ENCODE measurements at places on chromosomes 7 and 10.

GRCh38 chr10:103666087-103666761, 172.7 kb downstream of the NEURL1 start:
- DNase-seq: no peak

GRCh38 chr7:41974870-41975557, 262.0 kb downstream of the GLI3 start:
- DNase-seq: no peak

DNA sequence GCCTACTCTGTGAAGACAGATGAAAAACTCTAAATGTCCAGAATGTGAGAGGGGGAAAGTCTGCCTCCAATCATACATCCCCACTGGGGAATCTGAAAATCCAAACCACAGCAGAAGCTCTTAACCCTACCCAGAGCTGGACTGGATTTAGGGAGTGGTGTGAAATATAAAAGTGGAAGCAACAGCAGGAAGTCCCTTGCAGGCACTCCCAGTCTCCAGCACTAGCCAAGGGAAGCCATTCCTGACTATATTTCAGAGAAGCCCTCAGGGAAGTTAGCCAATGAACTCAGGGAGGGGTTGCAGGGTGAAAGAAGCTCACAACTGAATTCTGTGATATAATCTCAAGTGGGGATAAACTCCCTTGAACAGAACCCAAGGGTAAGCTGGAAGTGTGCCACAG, 51.5 kb downstream of the CRPPA start:
- DNase-seq: no peak

- DNase-seq: no peak
Measured at GRCh38 chr7:24734306-24734705, 23.0 kb downstream of the GSDME start.

GRCh38 chr10:79137300-79137756, 68.6 kb downstream of the ZMIZ1 start:
- DNase-seq: no peak

DNA sequence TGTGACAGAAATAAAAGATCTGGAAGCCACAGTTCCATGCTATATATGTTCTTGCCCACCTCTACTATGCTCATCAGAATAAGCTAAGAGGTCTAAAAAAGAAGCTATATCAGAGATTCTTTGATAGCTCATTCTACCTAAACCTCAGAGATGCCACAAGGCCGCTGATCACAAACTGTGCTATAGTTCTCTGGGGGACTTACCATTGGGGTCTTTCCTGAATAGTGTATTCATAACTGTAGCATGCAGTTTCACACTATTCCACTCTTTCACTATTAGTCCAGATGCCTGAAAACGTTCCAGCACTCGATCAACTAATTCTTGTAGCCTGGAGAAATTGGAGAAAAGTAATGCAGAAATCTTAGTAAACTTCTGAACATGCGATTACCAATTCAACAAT, 44.5 kb upstream of the SPOCK2 start:
- no peak for DNase-seq

- no peak for DNase-seq
Measured at GRCh38 chr7:1359681-1360485, 99.4 kb downstream of the MICALL2 start.

DNA sequence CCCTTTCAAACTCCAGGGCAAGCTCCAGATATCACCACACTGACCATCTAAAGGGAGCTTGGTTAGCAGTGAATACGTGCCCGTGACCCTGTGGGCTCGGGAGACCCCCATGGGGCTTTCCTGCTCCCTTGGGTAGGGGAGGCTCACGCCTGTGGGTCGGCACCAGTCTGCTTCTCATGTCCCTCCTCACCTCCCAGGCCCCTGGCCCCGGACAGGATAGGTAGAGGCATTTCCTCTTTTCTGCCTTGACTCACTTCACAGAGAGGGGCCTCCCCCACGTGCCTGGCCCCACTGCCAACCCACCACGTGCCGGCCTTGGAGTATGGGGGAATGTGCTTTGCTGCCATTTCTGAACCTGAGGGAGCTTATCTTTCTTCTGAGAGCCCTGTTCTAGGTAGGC, 131.3 kb upstream of the FAM20C start:
- DNase-seq: no peak

DNA sequence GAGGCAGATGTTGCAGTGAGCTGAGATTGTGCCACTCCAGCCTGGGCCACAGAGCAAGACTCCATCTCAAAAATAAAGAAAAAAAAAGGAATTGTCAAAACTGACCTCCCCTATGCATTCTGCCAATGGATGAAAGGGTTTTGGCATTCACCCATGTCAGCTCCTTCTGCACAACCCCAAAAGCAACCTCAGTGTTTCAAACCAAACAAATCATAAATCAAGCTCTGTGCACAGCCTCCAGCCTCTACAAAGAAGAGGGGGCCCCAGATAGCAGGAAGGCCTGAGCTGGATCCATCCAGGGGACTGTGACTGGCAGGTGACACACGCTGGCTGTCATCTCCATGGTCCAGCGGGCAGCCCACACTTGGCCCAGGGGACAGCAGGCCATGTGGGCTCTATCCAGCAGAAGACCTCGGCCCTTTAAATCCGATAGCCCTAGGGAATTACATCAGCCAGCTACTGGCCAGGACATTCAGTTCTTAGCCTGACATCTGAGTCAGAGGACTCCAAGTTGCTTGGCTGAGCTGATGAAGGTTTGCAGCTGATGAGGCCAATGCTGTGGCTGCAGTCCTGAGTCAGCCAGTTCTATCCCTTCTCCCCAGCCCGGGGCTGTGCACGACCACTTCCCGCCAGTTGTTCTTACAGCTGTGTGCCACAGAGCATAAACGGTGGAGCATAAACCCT, 52.0 kb upstream of the FIGNL1 start:
- no peak for DNase-seq

DNA sequence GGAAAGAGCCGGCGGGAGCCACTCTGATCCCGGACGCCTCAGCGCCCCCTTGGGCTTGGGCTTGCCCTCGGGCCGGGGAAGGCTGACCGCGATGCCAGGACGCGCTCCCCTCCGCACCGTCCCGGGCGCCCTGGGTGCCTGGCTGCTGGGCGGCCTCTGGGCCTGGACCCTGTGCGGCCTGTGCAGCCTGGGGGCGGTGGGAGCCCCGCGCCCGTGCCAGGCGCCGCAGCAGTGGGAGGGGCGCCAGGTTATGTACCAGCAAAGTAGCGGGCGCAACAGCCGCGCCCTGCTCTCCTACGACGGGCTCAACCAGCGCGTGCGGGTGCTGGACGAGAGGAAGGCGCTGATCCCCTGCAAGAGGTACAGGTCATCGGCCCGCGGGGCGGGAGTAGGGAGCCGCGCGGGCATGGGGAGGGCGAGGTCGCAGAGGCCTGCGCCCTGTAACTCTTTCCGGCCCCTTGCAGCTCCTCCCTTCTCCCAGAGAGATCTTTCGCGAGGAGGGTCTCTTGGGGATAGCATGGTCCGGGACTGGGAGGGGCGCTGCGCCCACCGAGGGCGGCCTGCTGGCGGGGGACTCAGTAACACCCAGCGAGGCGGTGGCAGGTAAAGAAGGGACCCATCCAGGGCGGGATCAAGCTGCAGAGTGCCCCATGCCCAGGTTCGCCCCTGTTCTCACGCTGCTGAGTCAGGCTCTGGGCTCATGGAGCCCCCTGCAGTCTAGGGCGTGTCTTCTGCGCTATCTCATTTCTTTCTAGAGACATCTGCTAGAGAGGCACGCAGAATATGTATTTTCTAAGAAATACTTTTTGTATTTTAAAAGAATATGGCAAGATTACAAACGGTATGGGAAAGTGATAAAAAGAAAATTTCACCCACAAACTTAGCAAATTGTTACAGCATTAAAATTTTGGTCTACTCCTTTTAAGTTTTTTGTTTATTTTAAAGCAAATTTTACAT, 687 bp downstream of the EPDR1 start:
- no peak for DNase-seq

GRCh38 chr7:85567983-85568382, 381.1 kb upstream of the SEMA3D start:
- no peak for DNase-seq

- DNase-seq: no peak
Measured at GRCh38 chr10:14712991-14713424, 61.7 kb downstream of the FAM107B start.

DNA sequence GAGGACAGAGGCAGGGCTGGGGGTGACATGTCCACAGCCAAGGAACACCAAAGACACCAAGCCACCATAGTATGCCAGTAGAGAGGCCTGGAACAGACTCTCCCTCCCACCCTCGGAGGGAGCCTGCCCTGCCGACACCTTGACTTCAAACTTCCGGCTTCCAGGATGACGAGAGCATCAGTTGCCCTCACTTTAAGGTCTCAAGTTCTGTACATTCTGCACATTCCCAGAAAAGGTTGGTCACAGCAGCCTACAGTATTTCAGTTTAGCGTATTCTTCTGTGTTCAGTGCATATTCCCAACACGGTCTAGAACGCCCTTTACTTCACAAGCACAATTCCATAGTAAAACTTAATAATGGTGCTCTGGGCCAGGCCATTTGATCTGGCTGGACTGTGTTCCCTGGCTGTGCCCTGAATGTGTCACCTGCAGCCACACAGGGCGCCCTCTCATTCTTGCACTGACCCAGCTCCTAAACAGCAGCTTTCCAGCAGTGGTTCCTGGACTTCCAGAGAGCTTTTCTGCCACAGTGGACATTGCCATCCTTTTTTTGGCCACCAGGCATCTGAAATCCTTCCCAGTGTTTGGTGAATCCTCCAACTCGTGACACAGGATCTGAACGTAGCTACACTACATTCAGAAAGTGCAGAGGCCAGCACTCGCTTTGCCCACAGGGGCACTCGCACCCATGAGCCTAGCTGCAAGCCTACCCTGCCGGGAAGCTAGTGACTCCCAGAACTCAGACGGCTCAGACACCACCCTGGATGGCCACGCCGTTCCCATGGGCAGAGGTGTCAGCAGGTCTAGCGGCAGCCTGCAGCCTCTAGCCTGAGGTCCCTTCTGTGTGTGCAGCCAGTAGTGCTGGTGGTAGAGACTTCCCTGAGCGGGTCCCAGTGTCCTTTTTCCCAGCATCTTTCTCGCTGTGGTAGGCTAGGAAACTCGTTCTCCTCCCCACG, 36.4 kb upstream of the INSIG1 start:
- no peak for DNase-seq
